Stimulated activated CD4-positive, alpha-beta T cell treated with anti-CD3 and anti-CD28 coated beads, Interleukin-1b, Interleukin-23, amount 100 ng/mL, for 1 hour (primary cell): ENCODE measurements at places on chromosomes 4 and X.

DNA sequence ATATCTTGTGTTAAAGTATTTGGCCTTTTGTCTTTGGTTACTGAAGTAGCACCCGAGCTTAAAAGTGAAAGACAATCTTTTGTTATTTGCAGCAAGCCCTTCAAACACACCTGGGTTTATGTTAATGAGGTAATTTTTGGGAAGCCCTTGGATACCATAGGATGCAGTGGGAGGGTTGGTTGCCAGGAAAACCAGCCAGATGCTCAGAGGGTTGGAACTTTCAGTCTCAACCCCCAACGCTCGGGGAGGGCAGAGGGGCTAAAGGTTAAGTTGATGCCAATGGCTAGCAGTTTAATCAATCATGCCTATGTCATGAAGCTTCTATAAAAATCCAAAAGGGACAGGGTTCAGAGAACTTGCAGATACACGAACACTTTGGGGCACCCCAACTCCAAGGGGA lies 17.2 kb upstream of the GPR173 start:
- no peak for DNase-seq

- DNase-seq = no peak
These were observed 322.8 kb upstream of the DIAPH2 start for GRCh38 chrX:96361844-96362243.

GRCh38 chr4:168882650-168883233 lies 127.3 kb downstream of the CBR4 start:
- no peak for DNase-seq

DNA sequence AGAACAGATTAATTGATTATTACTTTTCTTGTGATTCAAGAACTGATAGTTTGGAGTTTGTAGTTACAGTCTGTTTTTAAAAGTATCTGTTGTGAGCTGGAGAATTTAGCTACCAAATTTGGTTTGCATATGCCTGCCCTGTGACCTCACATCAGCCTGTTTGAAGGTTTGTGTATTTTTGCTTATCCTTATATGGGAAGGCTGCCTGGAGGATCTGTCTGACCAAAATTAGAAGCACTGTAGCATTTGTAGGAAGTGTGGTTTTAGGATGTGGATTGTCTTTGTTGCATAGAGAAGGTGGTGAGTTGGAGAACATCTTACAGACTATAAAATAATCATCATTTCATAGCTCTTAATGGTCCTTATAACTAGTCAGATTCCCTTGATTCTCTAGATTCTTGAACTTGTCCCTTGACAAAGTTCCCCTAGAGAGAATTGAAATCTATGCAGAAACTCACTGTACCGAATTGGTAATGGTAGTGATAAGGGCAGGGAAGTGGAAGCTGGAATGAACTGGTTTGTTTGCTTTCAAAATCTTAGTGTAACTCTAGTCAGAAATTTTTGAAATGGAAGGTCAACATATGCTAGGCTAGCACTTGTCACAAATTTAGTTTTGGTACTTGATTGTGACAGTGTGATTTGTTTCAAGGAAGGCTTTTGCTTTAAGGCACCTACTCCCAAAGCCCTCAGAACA lies 57.3 kb downstream of the SH3BGRL start:
- DNase-seq = no peak

DNA sequence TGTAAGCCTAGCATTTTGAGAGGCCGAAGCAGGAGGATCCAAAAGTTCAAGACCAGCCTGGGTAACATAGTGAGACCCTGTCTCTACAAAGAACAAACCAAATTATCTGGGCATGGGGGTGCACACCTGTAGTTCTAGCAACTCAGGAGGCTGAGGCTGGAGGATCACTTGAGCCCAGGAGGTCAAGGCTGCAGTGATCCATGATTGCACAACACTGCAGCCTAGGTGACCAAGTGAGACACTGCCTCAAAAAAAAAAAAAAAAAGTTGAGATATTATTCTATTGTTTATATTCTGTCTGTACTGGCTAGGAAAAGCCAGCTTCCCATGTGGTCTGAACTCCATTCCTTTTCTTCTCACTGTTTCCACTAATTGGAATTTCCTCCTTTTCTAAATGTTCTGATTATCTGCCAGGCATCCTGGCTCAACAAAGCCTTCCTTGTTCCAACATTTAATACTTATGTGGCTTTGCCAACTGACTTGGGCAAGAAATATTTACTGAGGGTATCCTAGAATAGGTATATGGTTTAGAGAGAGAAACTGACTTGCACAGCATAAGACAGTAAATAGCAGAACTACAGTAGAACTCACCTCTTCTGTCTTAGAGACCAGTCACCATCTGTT lies 175.2 kb upstream of the ADAMTS3 start:
- no peak for DNase-seq

GRCh38 chrX:39377773-39378172 lies 576.5 kb downstream of the MID1IP1 start:
- DNase-seq = no peak
